ENCODE measurements at places on chromosomes 16 and 17.

- DNase-seq = no peak
These were observed 101.6 kb upstream of the TOB1 start for GRCh38 chr17:50967795-50968194.

GRCh38 chr17:13575922-13576419 lies 25.8 kb downstream of the HS3ST3A1 start:
- no peak for DNase-seq

DNA sequence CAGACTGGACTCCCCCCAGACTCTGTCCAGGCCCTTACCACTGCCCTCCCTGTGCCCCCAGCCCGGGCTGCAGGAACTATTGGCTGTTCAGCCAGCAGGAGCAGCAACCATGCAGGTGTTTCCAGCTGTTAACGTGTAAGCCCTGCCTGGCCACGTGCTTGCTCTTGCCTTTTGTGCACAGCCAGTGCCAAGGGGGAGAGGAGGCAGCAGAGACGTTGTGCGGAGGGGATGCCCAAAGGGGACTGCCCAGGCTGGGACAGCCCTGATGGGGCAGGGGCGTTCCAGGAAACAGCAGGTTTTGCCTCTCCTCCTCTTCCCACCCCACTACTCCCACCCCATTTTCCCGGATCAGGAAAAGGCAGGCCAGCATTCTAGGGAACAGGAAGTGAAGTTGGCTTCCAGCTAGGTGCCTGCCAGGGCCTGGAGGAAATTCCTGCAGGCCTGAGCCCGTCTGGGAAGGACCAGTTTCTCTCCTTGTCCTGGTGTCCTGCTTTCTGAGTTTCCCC lies 16.7 kb upstream of the LASP1NB start:
- no peak for DNase-seq

DNA sequence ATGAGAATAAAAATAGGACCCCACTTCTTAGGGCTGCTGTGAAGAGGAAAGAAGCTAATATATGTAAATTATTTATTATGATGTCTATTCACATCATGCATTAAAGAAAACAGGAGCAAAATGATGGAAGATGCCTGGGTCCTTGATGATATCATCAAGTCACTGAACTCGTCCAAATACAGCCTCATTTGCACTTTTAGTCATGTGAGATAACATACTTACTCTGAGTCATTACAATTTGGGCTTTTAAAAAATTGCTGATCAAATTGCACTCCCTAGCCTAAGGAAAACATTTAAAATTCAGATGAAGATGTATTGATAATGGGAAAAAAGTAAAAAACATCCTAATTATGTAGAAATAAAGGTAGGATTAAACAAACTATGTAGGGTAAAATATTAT lies 302.7 kb upstream of the CCL2 start:
- no peak for DNase-seq

DNA sequence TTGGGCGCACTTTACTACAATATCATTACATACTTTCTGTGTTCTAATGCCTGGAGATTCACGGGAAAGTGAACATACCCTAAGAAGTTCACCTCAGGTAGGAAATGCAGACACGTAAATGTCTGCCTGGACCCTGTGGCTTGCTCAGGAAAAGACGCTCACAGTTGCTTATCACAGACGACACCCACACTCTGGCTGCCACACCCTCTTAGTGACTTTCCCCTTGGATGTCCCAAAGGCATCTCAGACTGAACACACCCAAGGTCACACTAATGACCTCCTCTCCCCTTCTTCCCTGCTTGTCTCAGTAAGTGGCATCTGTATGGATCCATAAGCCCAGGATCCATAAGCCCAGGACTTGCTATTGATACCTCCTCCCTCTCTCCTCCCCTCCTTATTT lies 32.6 kb downstream of the CDRT15 start:
- DNase-seq = no peak

GRCh38 chr17:8401107-8401506 lies 3.5 kb upstream of the RNF222 start:
- DNase-seq = no peak

GRCh38 chr17:30590081-30590733 lies 113.0 kb downstream of the GOSR1 start:
- DNase-seq = no peak

- no peak for DNase-seq
These were observed 4.0 kb downstream of the CIAO2B start for GRCh38 chr16:66930189-66930588.

DNA sequence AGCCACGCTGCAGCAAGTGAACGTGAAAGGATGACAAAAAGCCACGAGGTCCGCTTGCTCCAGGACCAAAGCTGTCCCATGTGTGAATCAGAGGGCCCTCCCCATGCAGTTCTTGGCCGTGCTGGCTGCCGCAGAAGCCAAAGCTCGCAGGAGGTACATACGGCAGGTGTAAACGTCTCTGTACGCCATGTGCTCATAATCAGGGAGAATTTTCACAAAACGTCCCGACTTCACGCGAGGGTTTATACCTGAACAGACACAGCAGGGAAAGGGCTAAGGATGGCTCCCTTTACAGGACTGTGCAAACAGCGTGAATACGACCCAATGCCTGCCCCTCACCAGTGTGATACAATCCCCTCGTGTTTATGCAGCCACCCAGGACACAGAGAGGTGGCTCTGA lies 25.3 kb downstream of the FBXO31 start:
- no peak for DNase-seq

- DNase-seq = no peak
These were observed 6.4 kb upstream of the ARL4D start for GRCh38 chr17:43392397-43392796.

- DNase-seq = no peak
These were observed 19.5 kb downstream of the RAP1GAP2 start for GRCh38 chr17:2815781-2816185.

DNA sequence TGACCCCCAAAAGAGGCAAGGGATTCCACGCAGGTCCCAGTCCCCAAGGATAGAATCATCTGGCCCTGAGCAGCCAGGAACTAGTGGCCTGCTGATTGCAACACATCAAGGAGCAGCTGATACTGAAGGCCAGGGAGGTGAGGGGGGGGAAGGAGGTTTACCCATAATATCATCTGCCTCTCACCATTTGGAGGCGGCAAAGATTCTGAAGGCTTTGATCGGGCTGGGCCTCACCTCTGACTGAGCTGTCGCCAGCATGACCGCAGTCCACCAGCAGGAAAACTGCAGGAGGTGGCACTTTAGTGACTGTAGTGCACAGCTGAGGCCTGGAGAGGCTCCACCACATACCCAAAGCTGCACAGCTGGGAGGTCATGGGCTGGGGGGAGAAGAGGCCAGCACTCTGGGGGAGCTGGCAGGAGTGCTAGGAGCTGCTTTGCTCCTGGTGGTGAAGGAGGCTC lies 20.5 kb upstream of the ITGA3 start:
- no peak for DNase-seq

DNA sequence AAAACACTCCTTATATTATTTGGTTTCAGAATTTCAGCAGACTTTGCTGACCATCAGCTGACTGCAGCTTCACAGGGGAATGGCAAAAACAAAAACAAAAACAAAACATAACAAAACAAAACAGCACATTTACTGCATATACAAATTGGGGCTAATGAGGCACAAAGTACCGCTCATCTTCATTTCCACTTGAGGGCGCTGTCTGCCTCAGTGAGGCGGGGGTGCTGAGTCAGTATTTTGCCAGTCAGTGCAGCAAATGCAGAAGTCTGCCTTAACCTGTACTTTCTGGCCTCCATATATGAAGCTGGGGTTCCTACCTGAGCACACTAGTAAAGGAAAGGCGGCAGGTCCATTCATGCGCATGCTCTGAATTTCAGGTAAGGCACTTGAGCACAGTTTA lies 13.5 kb upstream of the DYNLRB2 start:
- no peak for DNase-seq

- DNase-seq = no peak
These were observed 580 bp downstream of the TANC2 start for GRCh38 chr17:62966426-62967204.

GRCh38 chr16:85363881-85364280 lies 249.2 kb upstream of the GSE1 start:
- DNase-seq = no peak

DNA sequence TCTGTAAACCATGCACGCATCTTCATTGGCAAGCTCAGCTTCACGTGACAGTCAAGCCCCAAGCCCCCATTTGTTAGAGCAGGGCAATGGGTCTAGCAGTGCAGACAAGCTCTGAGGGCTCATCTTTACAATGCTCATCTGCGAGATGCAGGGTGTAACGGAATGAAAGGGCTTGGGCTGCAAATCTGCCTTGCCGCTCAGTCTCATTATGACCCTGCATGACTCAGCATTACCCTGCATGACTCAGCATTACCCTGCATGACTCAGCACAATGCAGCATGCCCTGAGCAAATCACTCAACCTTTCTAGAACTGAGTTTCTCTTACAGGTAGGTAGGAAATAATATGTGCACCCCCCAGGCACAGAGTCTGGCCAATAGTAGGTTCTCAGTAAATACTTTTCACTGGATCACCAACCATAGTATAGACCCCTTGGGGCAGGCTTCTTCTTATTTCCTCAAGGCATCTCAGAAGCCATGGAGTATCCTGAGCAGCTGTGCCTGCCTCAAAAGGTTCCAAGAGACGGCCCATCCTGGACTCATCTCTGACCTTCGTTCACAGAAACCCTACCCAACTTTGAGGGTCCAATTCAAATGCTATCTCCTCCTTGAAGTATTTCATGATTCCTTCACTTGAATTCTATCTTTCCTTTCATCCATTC lies 391.3 kb upstream of the CDH5 start:
- no peak for DNase-seq

- DNase-seq = no peak
These were observed 209.4 kb downstream of the KATNIP start for GRCh38 chr16:27759301-27759871.

GRCh38 chr16:22116095-22116700 lies 23.9 kb downstream of the VWA3A start:
- DNase-seq = no peak

GRCh38 chr17:66447159-66447558 lies 144.7 kb downstream of the PRKCA start:
- no peak for DNase-seq

DNA sequence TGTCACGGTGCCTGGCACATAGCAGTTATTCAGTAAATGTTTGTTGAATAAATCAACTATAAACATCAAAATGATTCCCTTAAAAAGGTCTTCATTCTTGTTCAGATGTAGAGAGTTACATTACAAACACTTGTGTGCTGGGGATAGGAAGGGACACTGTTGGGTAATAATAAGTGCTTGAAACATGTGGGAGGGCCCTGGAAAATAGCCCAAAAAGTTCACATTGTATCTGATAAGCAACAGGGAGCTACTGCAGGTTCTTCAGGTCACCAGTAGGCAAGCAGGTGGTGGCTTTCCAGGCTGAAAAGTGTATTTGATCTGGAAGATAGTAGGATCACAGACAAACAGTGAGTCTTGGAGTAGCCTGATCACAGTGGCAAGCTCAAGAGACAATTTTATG lies 19.0 kb upstream of the ZNF652 start:
- DNase-seq = no peak

DNA sequence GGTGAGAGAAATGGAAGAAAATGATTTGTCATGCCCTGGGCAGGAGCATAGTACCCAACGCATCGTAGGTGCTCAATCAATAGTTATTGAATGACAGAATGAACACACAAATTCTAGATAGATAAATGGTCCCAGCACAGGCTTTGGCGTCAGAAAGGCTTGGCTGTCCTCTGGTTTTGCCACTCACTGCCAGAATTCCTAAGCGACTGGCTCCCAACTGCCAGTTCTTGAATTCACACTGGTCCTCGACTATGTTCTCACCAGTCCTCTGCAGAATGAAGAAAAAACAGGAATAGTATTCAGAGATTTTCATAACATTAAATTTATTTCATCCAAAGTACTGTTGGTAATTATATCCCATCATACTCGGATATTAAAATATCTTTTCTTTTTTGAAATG lies 163.1 kb upstream of the NOL11 start:
- no peak for DNase-seq

GRCh38 chr16:29645694-29646187 lies 17.3 kb upstream of the SPN start:
- DNase-seq = no peak

GRCh38 chr16:85440744-85441143 lies 172.4 kb upstream of the GSE1 start:
- DNase-seq = no peak

GRCh38 chr17:56213031-56213430 lies 59.8 kb downstream of the ANKFN1 start:
- DNase-seq = no peak

- DNase-seq = no peak
These were observed 7.3 kb downstream of the ESRP2 start for GRCh38 chr16:68228652-68229051.
